ENCODE measurements at places on chromosomes 6 and 20. TPM values are rescaled to one million over a fixed set of nuclear protein-coding genes. Genes with fewer than 3 reads are reported as not detected.
A peak's percentile ranks its signal among the peaks of the same experiment; 100 is the strongest.

GRCh38 chr20:50724851-50725723 lies 6.3 kb upstream of the PARD6B start:
- H3K4me1 ChIP-seq: peaks cover 13% of the 10 kb centered on the region
- DNase-seq: peak; percentile 88

GRCh38 chr6:32622545-32623401 lies 14.4 kb upstream of the HLA-DQA1 start:
- H3K27ac ChIP-seq: no peak overlapping the region
- no peak overlapping the region for H3K4me3 ChIP-seq
- H3K4me1 ChIP-seq: no peaks in the 10 kb centered on the region
- DNase-seq: peak; percentile 48
- H3K36me3 ChIP-seq: no peaks in the 10 kb centered on the region
- no peaks in the 10 kb centered on the region for H3K27me3 ChIP-seq

FAM83C gene
- not detected for total RNA-seq

RNF39 gene
- total RNA-seq: not detected

DNA sequence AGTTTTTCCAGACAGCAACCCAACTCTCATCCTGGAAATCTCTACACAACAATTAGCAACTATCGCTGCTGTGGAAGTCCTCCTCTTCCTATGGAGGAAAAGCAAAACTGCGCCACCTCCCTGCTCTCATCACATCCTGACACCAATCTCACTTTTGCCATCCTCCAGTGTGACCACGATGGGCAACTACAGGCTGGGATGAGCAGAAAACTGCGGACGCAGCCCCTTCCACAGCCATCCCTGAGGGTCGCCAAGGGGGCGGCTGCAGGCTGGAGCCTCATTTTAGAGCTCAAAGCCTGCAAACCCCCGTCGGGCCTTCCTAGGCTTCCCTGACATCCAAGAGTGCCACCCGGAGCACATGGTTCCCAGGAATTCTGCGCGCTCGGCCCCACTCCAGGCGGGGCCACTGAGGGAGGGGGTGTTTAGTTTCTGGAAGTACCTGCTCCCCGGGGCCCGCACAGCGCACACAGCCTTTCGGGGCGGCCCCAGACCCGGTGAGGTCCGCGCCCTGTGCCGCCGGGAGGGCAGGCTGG lies 1.2 kb downstream of the TCFL5 start:
- H3K27ac ChIP-seq: no peak overlapping the region
- peak; percentile 24 for DNase-seq
- no peak overlapping the region for H3K4me3 ChIP-seq
- no peaks in the 10 kb centered on the region for H3K27me3 ChIP-seq
- peaks cover 26% of the 10 kb centered on the region for H3K4me1 ChIP-seq
- H3K36me3 ChIP-seq: peaks cover 10% of the 10 kb centered on the region

SULF2 gene
- 54.0 TPM for total RNA-seq

GRCh38 chr6:75997696-75998095 lies 74.8 kb downstream of the IMPG1 start:
- no peak overlapping the region for H3K27ac ChIP-seq
- no peaks in the 10 kb centered on the region for H3K36me3 ChIP-seq
- no peak overlapping the region for H3K4me3 ChIP-seq
- H3K4me1 ChIP-seq: no peaks in the 10 kb centered on the region

DNA sequence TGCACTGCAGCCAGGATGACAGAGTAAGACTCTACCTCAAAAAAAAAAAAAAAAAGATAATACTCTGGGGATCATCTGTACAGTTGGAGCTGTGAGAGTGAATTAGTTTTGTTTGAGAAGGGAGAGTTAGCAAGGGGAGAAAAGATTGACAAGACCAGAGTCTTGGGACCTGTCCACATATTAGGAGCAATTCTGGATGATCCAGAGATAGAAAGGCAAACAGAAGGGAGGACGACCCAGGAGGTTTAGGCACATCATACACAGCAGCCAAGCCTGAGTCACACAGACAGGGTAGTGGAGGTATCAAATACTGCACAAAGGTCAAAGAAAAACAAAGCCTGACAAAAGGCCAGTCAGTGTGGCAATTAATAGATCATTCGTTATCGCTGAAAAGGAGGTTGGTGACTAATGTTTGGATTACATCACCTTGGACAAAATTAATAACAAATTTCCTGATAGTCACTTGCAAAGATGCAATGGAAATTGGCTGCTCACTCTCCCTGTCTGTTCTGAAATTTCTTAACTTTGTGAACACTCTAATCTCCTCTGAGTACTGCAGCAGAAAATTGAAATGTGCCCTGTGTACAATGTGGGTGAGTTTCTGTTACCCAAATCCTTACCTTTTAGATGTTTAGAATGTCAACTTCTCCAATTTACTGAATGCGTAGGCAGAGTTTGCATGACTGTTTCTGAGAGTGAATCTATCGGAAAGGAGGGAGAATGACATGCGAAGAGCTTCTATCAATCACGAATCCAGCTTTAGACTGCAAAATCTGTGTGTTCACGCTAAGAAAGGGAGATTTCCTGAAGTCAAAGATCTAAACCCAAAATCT lies 105.4 kb downstream of the TSHZ2 start:
- no peaks in the 10 kb centered on the region for H3K27me3 ChIP-seq
- no peaks in the 10 kb centered on the region for H3K36me3 ChIP-seq
- no peak for DNase-seq
- H3K4me1 ChIP-seq: peaks cover 11% of the 10 kb centered on the region

DNA sequence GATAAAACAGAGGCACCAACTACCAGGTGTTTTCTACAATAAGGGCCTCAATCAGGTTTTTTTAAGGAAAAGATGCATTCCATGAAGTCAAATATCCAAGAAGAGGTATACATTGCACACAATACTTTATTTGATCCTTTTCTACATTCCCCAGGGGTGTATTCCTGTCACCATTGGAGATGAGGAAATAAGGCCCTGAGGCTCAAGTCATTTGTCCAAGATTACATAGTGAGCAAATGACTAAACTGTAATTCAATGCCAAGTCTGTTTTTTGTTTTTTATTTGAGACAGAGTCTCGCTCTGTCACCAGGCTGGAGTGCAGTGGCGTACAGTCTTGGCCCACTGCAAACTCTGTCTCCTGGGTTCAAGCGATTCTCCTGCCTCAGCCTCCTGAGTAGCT lies 69.2 kb upstream of the CDYL start:
- no peak for DNase-seq
- H3K27me3 ChIP-seq: no peaks in the 10 kb centered on the region
- no peak overlapping the region for H3K27ac ChIP-seq
- no peak overlapping the region for H3K4me3 ChIP-seq
